NCI-H187 (cell line): ENCODE measurements at places on chromosomes 13 and 19.

DNA sequence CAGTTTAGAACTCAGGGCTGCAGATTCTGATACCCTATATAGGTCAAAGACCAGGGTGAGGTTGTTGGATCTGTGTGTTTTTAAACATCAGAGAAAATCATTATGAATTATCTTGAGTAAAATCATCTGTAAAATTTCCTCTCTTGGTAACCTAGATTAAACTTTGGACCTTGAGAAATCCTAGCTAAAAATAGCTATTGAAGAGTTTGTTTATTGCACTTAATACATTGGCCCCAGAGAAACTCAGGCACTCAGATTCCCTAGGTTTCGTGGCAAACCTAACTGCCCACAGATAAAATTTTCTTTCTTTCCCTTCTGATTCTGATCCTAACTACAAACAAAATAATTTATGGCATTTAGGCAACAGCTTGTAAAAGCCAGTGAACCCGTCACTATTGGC, 102.3 kb downstream of the GPC6 start:
- no peak for DNase-seq

GRCh38 chr13:112887557-112887991, 81.4 kb upstream of the MCF2L start:
- DNase-seq: no peak

DNA sequence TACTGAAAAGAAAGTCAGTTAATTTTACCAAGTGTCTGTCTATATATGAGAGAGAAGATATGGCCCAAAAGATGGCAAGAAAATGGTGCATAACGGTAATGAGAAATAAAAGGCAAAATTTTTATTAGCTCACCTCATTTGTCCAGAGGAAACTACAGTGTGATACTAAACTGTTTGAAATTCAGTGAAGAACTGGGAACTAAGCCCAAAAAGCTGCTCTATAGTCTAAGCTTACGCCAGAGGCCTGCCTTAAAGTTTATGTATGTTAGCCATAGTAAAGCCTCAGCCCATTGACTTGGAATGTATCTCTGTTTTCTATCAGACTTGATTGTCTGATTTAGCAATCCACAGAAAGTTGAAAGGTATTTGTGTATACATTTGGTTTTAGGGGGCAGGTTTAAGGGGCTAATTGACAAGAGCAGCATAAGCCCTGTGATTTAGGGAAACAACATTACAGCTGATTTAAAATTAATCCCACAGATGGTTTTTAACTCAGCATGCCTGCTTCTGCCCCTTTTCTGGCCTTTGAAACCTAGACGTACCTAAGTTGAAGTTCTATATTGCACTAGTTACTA, 91.0 kb upstream of the MAB21L1 start:
- DNase-seq: no peak

GRCh38 chr13:23612182-23612581, 42.0 kb downstream of the TNFRSF19 start:
- DNase-seq: no peak

DNA sequence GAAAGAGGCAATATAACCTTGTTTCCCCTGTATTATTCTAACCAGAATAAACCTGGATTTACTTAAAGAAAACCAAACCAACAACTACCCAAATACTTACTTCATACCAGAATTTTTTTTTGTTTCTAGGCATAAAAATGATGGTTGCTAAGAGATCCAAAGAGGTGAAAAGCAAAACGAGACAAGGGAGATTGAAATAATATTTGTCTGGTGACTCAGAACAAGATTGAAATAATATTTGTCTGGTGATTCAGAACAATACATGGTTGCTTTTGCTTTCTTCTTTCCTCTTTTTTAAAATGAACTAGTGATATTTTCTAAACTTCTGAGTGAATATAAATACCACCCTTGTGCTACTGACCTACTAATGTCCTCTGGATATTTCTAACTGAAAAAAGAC, 592.9 kb downstream of the KCTD12 start:
- no peak for DNase-seq
